ENCODE measurements at places on chromosomes 12 and 14.

GRCh38 chr12:46946137-46946536, 120.3 kb upstream of the SLC38A4 start:
- no peak for DNase-seq

DNA sequence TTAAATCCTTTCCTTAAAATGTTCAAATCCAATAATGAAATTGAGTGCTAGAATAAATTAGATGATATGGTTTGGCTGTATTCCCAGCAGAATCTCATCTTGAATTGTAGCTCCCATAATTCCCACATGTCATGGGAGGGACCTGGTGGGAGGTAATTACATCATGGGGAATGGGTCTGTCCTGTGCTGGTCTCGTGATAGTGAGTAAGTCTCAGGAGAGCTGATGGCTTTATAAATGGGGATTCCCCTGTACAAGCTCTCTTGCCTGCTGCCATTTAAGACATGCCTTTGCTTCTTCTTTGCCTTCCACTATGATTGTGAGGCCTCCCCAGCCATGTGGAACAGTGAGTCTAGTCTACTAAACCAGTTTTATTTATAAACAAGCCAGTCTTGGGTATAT, 508.5 kb downstream of the ETNK1 start:
- DNase-seq = no peak

DNA sequence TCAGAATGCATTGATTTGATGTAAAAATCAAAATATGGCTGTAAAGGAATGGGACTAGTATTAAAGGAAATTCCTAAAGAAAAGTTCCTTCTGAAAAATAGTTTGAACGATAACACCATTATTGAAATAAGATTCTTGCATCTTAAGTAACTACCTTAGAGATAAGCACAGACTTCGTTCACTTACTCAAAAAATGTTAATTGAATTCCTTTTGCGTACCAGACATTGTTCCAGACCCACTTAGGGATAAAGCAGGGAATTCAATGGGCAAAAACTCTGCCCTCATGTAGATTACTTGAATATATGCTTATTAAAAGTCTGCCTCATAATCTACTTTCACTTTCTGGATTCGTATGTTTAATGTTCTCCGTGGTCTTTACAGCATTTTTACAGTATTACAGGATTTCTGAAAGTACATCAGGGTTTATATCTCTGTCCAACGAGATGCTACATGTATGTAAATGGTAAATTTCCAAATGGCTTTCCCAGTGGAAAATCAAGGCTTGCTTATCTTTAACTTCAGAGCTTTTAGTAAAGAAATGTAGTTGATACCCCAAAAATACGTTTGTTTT, 213.7 kb downstream of the GXYLT1 start:
- DNase-seq = no peak

- no peak for DNase-seq
Measured at GRCh38 chr14:106657460-106657859, 1131.1 kb downstream of the TMEM121 start.

GRCh38 chr14:79809849-79810612, 401.3 kb downstream of the DIO2 start:
- peak; percentile 48 for DNase-seq

GRCh38 chr12:83432176-83432719, 745.5 kb downstream of the TMTC2 start:
- DNase-seq = no peak

GRCh38 chr12:68490476-68490875, 120.2 kb upstream of the RAP1B start:
- DNase-seq = no peak

DNA sequence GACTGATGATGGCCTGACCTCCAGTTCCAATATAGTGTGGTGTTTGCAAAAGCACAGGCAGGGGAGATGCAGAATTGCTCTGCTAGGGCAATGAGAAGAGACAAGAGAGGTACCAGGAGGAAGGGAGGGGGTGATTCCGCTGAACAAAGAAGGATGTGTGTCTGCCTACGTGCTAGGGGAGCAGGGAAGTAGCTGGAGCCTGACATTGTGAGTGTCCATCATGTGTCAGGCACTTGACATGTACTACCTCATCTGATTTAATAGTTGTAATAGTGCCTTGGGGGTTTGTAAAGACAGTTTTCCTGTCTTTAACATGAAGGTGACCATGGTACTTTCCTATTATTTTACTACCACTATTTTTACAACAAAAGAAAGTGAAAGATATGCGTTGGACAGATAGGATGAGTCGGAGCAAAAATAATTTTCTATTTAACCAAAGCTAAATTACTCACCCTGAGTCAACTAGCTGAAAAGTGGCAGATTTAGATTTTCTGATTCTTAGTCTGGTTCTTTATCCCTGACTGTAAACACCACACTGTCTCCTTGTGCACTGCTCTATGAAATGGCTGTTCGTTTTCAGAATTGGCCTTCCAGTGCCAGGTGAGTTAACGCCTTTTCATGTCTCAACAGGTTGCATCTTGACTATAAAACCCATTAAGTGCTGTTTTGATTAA, 33.7 kb upstream of the TEAD4 start:
- peak; percentile 46 for DNase-seq

GRCh38 chr14:20456971-20457370, 1.9 kb downstream of the APEX1 start:
- DNase-seq = no peak

- DNase-seq = no peak
Measured at GRCh38 chr12:14846042-14846587, 2.8 kb upstream of the ART4 start.

- no peak for DNase-seq
Measured at GRCh38 chr12:121222847-121223246, 12.9 kb downstream of the P2RX4 start.

DNA sequence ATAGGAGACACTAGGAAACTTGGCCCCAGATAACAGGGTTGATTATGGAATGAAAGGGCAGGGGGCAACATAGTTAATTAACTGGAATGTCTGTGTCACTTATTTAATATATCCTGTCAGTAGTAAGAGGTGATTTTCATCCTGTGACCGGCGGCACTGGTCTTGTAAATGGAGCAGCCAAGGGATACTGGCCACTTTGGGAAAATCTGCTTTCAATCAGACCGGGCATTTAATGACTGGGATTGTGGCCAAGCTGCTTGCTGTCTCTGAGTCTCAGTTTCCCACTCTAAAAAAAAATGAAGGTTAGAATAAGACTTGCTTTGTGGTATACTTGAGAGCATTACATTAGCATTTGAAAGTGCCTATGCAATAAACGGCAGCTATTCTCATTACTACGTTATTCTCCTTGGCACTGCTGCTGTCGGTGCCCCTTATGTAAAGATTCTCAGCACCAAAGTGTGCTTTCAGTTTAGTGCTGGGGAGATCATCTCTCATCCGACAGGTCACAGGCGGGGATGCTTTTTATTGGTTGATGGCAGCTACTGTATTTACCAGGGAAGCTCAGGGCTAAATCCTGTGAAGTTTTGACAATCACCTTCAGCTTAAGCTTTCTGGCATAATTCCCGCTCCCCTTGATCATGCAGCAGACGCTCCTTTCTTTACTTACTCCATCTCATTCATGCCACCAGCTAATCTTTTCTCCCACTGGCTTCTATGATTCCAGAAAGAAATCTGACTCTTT, 162.1 kb downstream of the ESRRB start:
- no peak for DNase-seq

- DNase-seq = no peak
Measured at GRCh38 chr14:36784541-36784940, 122.9 kb downstream of the PAX9 start.

DNA sequence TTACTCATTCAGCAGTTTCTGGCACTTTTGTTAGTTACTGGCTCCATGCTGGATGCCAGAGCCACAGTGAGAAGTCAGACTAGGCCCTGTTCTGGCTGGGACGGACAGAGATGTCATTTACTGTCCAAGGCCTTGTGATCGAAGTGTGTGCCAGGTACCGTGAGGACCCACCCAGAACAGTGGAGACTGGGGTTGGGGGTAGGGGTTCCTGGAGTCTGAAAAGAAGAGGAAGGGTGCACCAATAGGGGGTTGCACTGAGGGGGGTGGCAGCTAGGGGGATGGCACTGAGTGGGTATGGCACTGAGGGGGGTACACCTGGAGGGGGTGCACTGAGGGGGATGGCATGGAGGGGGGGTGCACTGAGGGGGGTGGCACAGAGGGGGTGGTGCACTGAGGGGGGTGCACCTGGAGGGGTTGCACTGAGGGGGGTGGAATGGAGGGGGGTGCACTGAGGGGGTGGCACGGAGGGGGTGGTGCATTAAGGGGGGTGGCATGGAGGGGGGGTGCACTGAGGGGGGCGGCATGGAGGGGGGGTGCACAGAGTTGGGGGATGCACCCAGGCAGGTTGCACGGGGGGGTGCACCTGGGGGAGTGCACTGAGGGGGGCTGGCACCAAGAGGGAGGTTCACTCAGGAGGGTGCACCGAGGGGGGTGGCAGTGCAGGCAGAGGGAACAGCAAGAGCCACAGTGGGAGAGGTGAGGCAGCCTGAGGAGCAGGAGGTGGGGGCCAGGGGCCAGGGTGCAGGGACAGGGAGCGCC, 10.6 kb upstream of the CYP46A1 start:
- DNase-seq = no peak

DNA sequence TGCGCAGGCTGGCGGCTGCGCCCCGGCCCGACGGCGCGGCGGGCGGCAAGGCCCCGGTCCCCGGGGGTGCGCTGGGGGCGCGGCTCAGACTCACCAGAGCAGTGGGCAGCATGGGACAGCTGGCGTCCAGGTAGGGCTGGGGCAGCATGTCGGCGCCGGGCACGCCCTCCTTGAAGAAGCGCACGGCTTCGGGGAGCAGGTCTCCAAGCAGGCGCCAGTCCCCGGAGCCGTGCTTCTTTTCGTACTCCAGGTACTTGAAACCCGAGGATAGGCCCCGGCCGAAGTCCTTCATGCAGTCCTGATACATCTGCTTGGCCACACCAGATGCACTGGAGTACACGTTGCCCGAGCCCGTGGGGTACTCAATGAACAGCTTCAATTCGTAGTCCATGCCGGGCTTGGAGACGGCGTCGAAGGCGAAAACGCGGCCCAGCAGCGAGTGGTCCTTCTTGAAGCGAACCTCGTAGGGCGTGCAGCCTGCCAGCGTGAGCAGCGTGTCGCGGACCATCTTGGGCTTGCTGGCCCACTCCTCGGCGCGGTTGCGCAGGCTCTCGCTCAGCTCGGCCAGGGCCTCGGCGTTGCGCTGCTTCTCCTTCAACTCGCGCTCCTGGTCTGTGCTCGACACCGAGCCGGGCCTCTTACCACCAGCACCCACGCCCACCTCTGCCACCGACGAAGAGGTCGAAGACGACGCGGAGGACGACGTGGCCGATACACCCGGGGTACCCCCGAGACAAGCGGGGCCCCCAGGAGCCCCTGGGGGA, 2.2 kb downstream of the IRF2BPL start:
- DNase-seq = no peak

- no peak for DNase-seq
Measured at GRCh38 chr14:101331141-101331525, 230.2 kb upstream of the DIO3 start.

GRCh38 chr12:31887109-31887811, 72.0 kb upstream of the RESF1 start:
- no peak for DNase-seq

GRCh38 chr12:116508145-116509121, 50.7 kb upstream of the MAP1LC3B2 start:
- DNase-seq = no peak

DNA sequence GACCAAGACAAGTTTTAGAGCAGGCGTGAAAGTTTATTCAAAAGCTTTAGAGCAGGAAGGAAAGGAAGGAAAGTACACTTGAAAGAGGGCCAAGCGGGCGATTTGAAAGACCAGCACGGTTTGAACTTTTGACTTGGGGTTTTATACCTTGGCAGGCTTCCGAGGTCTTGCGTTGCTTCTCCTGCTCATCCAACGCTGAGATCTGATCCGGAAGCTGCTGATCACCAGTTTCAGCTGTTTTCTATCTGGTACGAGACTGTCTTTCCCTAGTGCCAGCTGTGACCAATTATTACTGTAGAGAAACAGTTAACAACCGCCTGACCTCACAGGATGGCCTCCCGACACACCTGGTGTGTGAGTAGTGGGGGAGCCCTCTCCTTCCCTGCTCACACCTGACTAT, 20.6 kb upstream of the SNRPF start:
- no peak for DNase-seq

DNA sequence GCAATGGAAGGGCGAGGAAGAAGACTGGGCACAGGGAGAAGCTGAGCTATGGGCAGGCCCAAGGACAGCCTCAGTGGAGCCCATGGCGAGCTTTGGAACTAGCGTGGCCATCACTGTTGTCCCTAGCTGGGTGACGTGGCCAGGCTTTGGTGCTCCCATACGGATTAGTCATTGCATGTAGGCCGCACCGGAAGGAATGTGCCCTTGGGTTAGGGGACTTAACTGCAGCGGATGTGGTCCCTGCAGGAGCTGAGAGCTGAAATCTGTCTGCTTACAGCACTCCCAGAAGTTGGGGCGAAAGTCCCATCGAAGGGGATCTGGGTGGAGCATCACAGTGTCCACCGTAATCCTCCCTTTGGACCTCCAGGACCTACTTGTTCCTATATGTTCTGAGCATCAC, 133.7 kb downstream of the PAPOLA start:
- DNase-seq = no peak

- DNase-seq = no peak
Measured at GRCh38 chr12:59672273-59672672, 76.4 kb downstream of the SLC16A7 start.

DNA sequence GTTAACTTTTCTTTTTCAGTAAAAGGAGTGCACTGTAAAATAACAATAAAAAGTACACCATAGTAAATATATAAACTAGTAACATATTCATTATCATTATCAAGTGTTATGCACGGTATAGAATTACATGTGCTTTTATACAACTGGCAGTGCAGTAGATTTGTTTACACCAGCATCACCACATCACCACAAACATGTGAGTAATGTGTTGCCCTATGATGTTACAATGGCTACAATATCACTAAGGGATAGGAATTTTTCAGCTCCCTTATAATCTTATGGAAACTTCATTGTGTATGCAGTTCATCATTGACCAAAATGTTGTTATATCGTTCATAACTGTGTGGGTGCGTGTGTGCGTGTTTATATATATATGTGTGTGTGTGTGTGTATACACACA, 23.5 kb upstream of the NEDD1 start:
- no peak for DNase-seq

- peak; percentile 59 for DNase-seq
Measured at GRCh38 chr12:10722905-10723746, at the start of gene YBX3. Gene YBX3 (minus strand): TSS chr12:10723323. CDS start chr12:10723111, 212 bp downstream.

- DNase-seq = no peak
Measured at GRCh38 chr12:68403711-68404110, 71.5 kb upstream of the MDM1 start.

- DNase-seq = no peak
Measured at GRCh38 chr14:68898248-68899032, 80.7 kb downstream of the ACTN1 start.

Measured in foreskin melanocyte (primary cell).